ENCODE measurements at places on chromosomes 12 and 14.

DNA sequence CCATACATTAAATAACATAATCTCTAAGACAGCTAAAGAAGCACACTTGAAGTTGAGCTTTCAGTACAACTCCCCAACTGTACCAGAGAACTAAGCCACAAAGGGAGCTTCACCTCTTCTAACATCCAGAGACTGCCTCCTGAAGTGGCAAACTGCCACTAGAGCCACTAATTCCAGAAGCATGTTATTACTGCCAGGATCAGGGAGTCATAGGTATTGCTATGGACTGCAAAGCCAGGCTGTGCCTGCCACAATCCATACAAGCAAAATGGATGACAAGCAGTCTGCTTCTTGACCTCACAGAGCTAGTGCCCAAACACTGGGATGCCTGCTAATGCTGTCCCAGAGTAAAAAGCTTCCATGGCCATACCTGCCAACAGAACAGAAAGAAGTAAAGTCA, 160.1 kb downstream of the STXBP6 start:
- no peak for DNase-seq

- no peak for DNase-seq
Observed at GRCh38 chr12:8844665-8845064, 22.2 kb downstream of the A2ML1 start.

DNA sequence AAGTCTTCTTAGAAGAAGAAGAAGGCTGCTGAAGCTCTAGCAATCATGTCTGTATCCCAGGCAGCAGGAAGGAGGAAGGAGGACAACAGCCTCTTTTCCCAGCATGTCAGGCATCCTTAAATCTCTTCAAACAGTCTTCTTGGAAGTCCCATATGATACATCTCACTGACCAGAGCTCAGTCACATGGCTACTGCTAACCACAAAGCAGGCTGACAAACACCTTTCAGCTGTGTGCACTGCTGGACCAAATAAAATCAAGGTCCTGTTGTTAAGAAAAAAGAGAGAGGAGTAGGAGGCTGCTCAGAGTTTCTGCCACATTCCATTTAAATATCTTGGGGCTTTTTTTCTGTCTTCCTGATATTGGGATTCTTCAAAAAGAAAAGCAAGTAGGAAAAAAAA, 203.4 kb upstream of the PELI2 start:
- no peak for DNase-seq

GRCh38 chr12:49279706-49280159, 14.9 kb downstream of the TUBA1C start:
- no peak for DNase-seq

DNA sequence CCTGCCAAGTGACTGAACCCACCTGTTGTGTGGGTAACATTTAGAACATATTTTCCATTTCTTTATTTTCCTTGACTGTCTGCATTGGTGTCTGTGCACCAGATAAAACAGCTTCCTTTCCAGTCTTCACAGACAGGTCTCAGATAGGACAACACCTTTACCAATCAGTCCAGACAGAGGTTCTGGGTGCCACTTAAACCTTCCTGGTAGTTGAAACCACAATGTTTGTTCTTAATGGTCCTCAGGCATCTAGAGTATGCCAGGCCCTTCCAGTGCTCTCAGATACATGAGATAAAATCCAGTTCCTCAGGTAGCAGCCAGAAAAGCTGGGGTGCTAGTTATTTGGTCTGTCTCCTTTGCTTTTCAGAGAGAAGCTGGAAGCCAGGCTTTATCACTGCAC, 7.0 kb upstream of the CLEC2D start:
- DNase-seq: no peak

DNA sequence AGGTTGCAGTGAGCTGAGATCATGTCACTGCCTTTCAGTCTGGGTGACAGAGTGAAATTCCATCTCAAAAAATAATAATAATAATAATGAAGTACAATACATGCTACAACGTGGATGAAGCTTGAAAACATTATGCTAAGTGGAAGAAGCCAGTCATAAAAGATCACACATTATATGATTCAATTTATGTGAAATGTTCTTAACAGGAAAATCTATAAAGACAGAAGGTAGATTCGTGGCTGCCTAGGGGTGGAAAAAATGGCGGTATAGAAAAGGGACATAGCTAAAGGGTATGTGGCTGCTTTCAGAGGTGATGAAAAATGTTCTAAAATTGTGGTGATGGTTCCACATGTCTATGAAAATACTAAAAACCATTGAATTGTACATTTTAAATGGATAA, 41.0 kb upstream of the AMIGO2 start:
- DNase-seq: no peak

All from activated naive CD4-positive, alpha-beta T cell (primary cell).